Activated CD4-positive, alpha-beta T cell treated with anti-CD3 and anti-CD28 coated beads for 24 hours (primary cell): ENCODE measurements at places on chromosomes 2 and 18.

GRCh38 chr2:207933396-207934065 lies 91.8 kb downstream of the PLEKHM3 start:
- DNase-seq = no peak

DNA sequence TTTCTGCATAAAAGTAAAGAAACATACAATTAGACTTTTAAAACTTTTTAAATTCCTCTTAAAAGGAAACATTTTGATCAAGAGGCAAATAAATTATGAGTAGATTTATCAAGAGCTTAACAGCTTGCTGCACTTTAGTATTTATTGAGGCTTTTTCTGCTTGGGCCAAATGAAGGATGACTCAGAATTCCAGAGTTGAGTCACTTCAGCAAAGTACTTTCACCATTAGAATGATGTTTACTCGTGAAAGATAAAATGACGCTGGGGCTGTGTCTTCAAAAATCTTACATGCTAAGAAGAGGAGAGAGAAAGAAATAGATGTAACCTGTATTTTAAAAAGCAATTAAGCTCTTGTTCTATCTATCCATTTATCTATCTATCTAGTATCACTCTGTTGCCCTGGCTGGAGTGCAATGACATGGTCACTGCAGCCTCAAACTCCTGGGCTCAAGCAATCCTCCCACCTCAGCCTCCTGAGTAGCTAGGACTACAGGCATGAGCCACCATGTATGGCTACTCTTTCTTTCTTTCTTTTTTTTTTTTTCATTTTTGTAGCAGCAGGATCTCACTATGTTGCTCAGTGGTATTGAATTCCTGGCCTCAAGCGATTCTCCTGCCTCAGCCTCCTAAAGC lies 75.3 kb upstream of the RIOK3 start:
- DNase-seq = no peak

- no peak for DNase-seq
These were observed 2.5 kb upstream of the NHEJ1 start for GRCh38 chr2:219163156-219163555.

GRCh38 chr18:10365901-10366300 lies 88.5 kb upstream of the APCDD1 start:
- no peak for DNase-seq

GRCh38 chr2:127712999-127713398 lies 11.7 kb downstream of the SFT2D3 start:
- DNase-seq = no peak

GRCh38 chr2:233422050-233422639 lies 67.9 kb downstream of the DGKD start:
- no peak for DNase-seq

- DNase-seq = no peak
These were observed 201.7 kb downstream of the ALK start for GRCh38 chr2:29719639-29720038.

DNA sequence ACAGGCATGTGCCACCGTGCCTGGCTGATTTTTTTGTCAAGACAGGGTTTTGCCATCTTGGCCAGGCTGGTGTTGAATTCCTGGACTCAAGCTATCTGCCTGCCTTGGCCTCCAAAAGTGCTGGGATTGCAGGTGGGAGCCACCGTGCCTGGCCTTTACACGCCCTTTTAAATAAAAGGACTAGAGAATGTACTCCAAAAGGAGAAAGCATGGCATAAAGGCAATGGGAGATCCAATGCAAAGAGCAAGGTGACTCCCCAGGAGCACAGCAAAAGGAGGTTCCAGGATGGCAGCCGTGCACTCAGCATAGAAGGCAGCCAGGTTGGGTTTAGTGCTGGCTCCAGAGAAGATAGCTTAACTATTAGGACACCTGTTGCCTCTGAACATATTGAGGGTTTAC lies 27.1 kb downstream of the ASB1 start:
- no peak for DNase-seq

- DNase-seq = no peak
These were observed 68.7 kb downstream of the FSIP2 start for GRCh38 chr2:185807351-185807750.

DNA sequence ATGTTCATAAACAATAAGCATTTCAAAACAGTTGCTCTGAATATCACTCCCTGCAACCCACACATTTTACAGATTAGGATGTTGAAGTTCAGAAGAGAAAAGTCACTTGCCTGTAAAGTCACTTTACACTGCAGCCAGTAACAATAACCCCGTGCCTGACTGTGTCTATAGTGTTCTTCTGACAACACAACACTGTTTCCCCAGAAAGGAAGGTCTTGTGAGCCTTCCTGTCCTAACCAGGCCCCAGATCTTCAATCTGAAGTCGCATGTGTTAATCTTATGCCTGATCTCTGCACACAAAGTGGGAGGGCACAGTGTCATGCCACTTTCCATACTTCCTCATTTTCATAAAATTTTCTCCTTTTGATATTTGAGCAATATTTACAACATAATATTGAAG lies 120.2 kb downstream of the FEZ2 start:
- DNase-seq = no peak
